ENCODE measurements at places on chromosomes 3 and 15.

GRCh38 chr15:89192136-89192535, 29.2 kb downstream of the RLBP1 start:
- DNase-seq, result no peak

GRCh38 chr3:161366094-161366493, 5.2 kb downstream of the SPTSSB start:
- no peak for DNase-seq

- no peak for DNase-seq
Observed at GRCh38 chr15:58419803-58420524, 11.8 kb upstream of the LIPC start.

GRCh38 chr15:90004671-90005070, 3.5 kb downstream of the ZNF710 start:
- no peak for DNase-seq

Measured in stimulated activated CD4-positive, alpha-beta T cell treated with anti-CD3 and anti-CD28 coated beads, Interleukin-1b, Interleukin-23, amount 100 ng/mL, for 4 hours (primary cell).